ENCODE measurements at places on chromosomes 2 and 18.

- no peak for DNase-seq
These were observed 116.2 kb downstream of the MTCL1 start for GRCh38 chr18:8821531-8821930.

DNA sequence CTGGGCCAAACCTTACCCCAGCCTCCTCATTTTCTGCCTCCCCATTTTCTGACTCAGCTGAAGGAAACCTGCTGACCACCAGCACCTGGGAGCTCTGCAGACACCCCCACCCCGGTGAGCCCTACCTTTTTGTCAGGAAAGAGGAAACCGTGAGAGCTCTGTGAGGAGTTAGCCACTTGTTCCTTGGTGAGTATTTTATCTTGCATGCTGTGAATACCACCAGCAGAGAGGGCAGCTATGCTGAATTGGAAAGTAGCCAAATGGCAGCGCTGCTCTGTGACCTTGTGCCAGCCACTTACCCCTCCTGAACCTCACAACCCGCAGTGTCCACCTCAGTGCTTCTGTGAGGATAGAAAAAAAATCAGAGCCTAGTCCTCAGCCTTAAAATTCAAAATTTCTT is 2.5 kb downstream of the MPPE1 start:
- DNase-seq = no peak

DNA sequence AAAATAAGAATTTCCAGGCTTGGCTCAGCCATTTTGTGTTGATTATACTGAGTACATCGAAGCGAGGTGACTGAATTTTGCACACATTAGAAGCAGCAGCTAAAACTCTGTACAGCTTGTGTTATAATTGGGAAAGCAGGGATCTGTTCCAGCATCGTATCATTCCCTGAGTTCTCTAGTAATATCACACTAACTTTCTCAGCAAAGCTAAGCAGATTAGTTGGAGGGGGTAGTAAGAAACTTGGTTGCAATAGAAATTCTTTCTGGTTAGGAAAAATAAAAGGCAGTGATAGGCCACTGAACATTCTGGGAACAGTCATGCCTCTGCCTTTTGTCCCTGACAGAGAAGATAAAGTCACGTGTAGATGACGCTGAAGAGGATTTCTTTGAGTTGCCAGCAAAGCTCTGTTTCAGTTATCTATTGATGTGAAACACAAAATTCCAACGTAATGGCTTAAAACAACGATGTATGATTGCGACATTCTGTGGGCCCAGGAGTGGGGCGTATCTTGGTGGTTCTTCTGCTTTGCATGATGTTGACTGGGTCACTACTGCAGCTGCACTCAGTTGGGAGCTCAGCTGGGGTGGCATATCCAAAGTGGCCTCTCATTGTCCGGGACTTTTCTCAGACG is 202.1 kb upstream of the MEX3C start:
- DNase-seq = no peak

- no peak for DNase-seq
These were observed 481.7 kb upstream of the CRIM1 start for GRCh38 chr2:35873921-35874320.

DNA sequence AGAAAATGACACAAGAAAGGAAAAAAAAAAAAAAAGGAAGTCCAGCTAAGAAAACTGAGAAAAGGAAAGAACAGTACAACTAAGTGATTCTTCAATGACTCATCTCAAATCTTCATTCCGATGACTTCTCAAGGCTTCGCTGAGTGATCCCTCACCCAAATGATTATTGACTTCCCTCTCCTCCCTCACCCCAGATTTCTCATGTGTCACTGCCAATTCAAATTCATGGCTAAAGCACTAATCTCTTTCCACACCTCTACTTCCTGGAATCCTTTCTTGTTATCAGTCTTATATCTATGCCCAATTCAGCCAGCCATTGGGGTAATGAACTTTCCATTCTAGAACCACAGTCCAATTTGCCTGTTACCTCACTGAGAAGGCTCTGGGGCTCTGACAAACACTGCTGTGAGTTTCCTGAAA is 7.2 kb upstream of the ABCB11 start:
- DNase-seq = no peak

DNA sequence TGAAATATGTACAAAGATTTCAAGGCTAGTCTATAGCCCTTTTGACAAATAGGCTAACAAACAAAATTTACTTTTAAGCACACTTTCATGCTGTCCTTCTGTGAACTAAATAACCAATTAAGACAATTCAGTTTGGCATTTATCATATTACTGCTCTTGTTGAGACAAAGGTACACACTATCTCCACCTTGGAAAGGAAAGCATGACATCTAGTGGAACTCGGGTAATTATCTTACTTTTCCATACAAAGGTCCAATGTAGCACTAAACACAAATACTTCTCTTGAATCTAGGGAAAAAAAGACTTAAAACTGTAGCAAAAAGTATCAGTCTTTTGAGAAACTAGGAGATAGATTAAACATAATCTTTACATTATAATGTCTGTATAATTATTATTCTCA is 125.0 kb upstream of the CD226 start:
- no peak for DNase-seq

- DNase-seq = no peak
These were observed 306.4 kb downstream of the LPIN1 start for GRCh38 chr2:12052796-12053195.

DNA sequence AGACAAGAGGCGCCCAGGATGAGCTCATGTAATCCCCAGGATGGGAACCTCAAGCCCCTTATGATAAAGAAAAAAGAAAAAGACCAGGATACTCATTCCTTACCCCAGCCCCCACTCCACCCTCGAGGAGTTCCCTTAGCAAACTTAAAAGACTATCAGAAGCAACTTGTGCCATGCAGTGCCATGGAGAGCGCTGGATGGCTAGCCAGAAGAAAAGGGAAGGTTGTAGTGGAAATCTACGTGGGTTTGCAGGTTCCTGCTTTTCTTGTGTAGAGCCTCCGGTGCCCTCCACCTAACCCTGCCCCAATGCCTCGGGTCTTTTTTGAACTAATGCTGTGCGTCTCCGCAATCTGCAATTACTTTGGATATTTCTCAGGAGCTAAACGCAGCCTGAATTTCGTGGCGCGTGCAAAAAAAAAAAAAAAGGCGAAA is 16.2 kb upstream of the BCL11A start:
- peak; percentile 46 for DNase-seq

DNA sequence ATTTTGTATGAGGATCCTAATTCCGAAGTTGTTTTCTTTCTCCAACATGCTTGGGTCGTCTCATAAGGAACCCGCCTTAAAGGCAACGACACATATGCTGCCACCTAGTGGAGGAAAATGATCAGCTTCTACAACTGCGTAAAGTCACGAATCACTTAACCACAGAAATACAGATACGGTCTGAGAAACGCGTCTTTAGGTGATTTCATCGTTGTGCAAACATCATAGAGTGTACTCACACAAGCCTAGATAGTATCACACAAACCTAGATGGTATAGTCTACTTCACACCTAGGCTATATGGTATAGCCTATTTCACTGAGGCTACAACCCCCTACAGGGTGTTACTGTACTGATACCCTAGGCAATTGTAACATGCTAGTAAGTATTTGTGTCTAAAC is 13.1 kb downstream of the GNLY start:
- DNase-seq = peak; percentile 63

DNA sequence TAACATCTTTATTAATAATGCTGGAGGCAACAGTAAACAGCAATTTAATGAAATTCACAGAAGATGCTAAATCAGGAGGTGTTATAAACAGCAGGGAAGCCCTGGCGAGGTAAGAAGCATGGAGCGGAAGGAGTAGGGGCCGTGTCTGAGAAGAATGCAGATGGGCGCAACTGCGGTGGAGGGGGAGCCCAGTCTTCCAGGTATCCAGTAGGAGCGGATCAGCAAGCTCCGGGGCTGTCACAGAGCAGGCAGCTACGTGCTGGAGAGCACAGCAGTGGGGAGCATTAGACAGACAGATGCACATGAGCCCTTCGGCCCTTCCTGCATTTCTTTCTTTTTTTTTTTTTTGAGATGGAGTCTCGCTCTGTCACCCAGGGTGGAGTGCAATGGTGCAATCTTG is 82.3 kb downstream of the SH3RF3 start:
- peak; percentile 21 for DNase-seq

GRCh38 chr2:236161531-236161930 is 6.7 kb downstream of the GBX2 start:
- DNase-seq = no peak

- peak; percentile 24 for DNase-seq
These were observed 181.3 kb upstream of the LINC00305 start for GRCh38 chr18:64330161-64330560.

Measured in ELF-1 (cell line).